ENCODE measurements at places on chromosomes 11 and 22.

DNA sequence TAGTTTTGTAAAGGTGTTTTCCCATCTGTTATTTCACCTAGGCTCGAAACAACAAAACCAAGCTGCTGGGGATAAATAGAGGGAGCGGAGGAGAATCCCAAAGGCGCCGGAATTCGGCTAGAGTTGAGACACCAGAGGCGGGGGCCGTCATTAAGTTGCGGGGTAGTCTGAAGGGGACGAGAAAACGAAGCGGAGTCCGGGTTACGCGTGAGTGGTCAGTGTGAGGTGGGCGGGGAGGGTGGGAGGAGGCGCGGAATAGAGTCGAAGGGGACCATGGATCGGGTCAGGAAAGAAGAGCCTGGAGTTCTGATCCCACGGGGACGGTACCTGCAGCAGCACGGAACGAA is 361 bp downstream of the SRPRA start:
- DNase-seq: no peak

- peak; percentile 92 for DNase-seq
Measured at GRCh38 chr11:112024773-112025678, at the start of gene DLAT. Gene DLAT, plus strand, starts transcription at chr11:112025408. Its CDS starts 65 bp downstream, at chr11:112025473.

- DNase-seq: no peak
Measured at GRCh38 chr22:43858156-43858895, 4.0 kb downstream of the SULT4A1 start.

- no peak for DNase-seq
Measured at GRCh38 chr11:76041208-76041607, 165.1 kb downstream of the WNT11 start.
